ENCODE measurements at places on chromosomes 7 and 10. TPM values are rescaled to one million over a fixed set of nuclear protein-coding genes. Genes with fewer than 3 reads are reported as not detected.

The GLI3 gene
- 24.6 TPM for total RNA-seq

The HTR5A gene
- not detected for total RNA-seq

The CPA1 gene
- total RNA-seq, result not detected

The ADAM8 gene
- total RNA-seq, result 11.0 TPM

The LIPF gene
- not detected for total RNA-seq

The BTAF1 gene
- 41.0 TPM for total RNA-seq

The NAPEPLD gene
- 15.0 TPM for total RNA-seq

The NUTM2D gene
- 3.7 TPM for total RNA-seq

The TAS2R4 gene
- 1.5 TPM for total RNA-seq

GRCh38 chr10:47214520-47214919 lies 85.5 kb upstream of the GDF10 start:
- no peak for DNase-seq

DNA sequence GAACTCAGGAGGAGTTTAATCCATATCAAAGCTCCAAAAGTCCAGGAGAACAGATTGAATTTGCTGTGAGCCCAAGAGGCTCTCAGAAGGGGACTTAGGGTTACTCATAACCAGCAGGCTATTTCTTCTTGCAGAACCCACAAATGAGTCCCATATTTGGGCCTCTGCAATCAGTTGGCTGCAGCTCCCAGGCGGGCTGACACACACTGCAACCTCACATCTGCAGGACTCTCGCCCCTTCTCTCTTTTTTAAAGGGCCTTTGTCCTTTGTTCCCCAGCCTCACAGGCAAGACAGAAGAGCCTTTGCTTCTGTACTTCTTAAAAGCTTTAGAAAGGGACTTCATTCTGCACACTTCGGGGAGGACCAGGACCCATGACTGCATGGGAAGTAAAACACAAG lies 26.7 kb downstream of the CREB3L2 start:
- DNase-seq, result no peak

DNA sequence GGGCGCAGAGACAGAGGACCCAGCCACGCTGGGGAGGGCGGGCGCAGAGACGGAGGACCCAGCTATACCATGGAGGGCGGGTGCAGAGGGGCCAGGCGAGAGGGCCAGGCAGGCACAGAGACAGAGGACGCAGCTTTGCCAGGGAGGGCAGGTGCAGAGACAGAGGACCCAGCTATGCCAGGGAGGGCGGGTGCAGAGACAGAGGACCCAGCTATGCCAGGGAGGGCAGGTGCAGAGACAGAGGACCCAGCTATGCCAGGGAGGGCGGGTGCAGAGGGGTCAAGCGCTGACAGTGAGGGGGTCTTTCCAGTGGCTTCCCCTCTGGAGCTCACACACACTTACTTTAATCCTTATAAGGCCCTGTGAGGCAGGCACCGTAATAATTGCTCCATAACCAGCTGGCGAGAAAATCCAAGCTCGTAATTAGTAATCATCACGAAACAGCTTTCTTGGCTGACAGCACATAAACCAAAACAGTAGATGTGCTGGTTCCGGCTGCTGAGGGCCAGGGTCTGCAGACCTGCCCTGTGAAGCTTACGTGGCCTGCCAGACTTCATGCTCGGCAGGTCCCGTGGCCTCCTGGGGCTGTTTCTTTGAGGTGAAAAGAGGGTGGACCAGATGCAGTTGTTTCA lies 137.2 kb downstream of the VIPR2 start:
- no peak for DNase-seq

DNA sequence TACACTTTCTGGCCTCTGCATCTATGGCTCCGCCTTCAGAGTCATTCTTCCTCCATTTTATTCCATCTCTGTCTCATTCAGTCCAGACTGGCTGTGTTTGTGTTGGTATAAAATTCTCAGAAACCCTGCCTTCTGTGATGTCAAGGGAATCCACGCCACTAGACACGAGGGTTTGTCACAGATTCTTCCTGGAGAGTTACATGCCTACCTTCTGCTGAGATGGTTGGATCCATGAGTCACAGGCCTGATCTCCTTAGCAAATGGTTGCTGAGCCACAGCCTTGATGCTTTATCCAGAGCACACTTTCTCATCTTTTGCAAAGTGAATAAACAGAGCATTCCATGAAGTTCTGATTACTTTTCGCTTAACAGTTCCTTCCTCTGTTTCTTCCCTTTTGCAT lies 35.9 kb upstream of the TSPAN33 start:
- no peak for DNase-seq

- DNase-seq, result no peak
Measured at GRCh38 chr10:5614155-5614721, 52.2 kb downstream of the ASB13 start.

DNA sequence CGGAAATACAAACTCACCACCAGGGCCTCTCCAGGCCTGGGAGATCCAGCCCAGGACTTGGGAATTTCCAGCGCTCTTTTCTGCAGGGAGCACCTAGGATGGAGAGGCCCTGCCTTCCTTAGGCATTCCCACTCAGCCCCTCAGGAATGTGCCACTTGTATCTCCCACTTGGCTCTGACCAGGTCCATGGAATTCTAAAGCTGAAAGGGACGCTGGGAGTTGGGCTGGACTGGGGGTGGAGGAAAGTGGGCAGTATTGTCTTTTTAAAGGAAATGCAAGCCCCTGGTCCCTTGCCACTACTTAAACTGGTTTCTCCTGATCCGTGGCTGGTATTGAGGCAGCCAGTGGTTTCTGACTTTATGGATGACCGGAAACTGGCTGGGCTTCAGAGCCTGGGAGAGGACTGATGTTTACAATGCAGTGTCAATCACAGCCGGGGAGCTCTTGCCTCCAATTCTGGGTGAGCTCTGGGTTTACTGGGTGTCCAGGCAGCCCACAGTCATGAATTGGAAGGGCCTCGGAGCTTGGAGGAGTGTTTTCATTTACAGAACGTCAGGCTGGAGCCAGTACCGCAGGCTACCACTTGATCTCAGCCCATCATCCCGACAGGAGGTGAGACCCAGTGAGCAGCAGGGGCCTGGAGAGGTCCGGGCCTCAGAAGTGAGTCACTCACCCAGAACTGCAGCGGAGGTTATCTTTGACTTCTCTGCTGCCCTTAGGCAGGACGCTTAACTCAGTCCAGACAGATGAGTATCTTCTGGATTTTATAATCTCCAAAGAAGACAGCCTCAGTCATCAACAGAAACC lies 27.3 kb downstream of the AGAP3 start:
- DNase-seq, result no peak

DNA sequence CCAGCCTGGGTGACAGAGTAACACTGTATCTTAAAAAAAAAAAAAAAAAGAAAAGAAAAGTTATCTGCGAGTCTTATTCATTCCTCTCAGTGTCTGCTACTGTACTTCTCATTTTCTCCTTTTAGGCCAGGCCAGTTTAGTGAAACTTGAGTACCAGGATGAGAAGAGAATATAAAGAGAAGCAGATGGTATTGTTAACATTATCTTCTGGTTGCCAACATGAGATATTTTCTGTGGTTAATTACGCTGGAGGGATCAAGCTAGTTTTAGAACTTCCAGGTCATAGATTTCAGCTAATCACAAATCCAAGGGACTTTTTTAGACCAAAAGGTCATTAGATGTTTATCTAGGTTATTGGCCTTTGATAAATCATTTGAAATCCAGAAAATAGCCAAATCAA lies 252.6 kb upstream of the SMIM30 start:
- no peak for DNase-seq

DNA sequence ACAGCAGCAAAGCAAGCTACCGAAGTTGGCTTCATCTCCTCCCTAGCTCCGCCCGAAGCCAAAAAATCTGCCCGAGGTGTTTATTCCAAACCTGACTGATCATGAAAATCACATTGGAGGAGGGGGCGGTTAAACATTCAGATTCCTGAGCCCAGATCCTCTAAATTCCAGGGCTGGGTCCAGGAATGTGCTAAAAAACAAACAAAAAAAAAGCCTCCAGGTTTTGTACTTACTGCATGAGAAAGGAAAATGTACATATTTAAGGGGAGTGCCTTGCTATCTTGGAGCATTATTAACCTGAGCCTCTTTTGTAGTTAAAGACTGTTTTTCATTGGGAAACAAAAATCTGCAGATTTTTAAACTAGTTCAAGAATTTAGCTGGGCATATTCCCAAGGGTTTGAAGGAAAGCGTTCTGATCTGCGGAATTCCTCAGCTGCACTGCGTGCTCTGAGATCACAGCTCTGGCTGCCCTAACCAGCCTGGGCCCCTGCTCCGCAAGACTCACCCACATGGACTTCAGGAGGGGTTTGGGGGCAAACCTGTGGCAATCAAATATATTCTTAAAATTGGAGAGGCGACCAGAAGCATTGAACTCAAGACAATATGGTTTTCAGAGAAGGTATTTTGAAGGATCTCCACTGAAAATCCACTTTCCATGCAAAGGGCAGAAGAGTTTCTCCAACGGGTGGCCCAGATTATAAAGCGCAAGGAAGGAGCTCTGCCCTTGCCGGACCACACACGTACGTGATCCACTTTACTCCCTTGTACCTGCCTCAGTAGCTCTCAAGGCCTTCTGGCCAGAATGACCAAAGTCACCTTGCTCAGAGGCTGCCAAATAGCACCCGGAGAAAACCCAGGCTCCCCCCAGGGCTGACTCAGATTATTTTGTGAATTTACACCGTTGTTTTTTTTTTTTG lies 10.0 kb upstream of the TNS3 start:
- DNase-seq, result no peak

DNA sequence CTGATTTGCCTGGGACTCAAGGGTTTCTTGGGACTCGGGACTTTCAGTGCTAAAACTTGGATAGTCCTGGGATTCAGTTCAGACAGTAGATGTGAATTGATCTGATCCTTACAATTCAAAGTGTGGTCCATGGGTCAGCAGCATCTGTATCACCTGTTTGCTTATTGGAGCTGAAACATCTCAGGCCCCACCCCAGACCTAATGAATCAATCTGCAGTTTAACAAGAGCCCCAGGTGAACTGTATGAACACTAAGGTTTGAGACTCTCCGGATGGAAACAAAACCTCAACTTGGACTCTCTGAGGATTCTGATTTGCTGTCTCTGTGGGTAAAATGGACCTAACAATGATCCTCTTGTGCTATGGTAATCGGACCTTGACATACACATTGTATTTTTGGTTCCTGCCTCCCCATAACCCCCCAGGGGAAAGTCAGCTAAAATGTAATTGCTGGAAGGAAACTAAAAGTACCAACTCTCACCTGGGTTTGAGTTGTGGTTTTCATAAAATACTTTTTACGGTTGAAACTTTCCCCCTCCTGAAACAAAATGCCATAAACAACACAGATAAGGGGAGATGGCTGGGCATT lies 11.7 kb downstream of the CYP26A1 start:
- no peak for DNase-seq

DNA sequence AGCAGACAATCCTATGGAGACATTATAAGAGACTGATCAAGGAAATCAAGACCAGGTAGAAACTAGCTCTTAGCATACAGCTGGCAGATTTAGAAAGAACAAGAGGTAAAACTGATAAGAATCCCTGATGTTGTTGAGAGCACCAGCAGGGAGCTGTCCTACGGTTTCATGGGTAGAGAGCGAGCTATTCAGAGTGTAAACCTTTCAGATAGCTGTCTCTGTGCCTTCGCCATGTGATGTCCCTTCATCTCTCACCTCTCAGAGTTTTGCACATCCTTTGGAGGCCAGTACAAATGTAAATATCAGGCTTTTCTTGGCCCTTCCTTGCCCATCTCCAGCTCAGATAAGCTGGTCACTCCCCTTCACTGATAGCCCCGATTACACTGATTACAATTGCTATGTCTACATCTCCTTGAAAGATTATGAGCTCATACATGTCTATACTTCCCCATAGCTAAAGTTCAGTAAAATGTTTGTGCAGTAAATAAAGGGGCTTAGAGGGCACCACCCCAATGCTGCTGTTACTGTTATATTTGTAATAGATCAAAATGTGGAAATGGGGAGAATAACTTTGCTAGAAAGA lies 21.9 kb downstream of the THSD7A start:
- DNase-seq, result no peak

- DNase-seq, result no peak
Measured at GRCh38 chr10:59229441-59229840, 53.0 kb downstream of the PHYHIPL start.

DNA sequence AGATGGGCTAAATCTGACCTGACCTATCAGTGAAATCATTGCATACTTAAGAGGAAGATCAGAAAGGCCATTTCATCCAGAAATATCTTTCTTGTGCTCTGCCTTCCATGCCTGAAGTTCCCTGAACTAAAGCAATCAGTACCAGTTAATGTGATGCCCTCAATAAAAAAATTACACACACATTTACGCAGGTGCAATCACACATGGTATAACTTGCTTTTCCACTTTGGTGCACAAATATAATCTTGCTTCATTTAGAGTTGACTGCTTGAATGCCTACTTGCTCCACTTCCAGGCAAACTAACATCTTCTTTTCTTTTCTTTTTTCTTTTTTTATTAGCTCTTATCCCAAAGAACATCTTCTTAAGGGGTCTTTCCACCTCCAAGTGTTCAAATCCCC lies 58.3 kb upstream of the KIF5B start:
- no peak for DNase-seq

GRCh38 chr10:95837783-95838182 lies 70.0 kb upstream of the CC2D2B start:
- DNase-seq, result no peak

DNA sequence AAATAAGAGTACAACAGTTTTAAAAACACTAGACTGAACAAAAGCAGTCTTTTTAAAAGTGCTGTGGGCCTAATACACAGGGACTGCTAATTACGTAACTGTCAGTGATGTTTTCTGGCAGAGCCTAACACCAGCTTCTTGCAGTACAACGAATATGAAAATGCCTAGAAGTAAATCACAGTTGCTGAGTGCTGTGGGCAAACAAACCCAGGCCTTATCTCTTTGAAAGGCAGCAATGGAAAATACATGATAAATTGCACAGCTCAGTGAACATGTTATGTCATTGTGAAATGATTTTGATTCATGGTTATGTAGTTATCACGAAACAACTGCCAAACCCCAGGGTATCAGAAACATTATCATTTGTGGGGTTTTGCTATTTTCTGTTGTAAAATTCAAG lies 428.4 kb downstream of the GFRA1 start:
- DNase-seq, result no peak

GRCh38 chr7:88132725-88133124 lies 87.1 kb downstream of the SRI start:
- no peak for DNase-seq

DNA sequence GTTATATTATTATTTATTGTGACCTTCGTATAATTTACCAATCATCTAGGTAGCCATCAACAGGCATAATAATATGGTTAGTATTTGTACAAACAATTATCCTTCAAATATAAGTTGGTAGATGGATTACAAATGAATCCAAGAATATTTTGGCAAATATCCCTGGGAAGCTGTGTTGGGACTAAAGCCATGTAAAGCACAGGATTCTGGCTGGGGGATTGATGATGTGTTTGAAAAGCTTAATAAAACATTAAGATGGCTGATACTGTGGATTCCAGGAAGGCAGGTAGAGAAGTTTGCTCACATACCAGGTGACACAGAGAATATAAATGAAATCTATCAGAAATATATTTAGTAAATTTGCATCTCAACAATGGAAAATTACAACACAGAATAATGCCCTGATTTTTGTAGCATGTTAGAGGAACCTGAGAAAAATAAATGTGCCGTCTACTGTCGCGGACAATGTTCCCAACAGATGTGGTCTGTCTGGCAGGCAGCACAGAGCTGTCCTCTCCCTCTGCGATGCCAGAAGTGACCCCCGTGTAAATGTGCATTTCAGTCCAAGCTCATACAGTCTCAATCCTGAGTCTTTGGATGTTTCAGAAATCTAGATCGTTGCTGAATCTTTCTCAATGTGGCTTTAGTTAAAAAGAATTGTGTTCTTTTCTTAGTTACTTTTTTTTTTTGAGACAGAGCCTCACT lies 125.0 kb downstream of the TEX36 start:
- no peak for DNase-seq

- no peak for DNase-seq
Measured at GRCh38 chr10:32054094-32054493, 2.1 kb downstream of the KIF5B start.

Measured in vagina (tissue), 2 donors.